Endothelial cell (in vitro differentiated cells): ENCODE measurements at places on chromosomes 1 and 21.

DNA sequence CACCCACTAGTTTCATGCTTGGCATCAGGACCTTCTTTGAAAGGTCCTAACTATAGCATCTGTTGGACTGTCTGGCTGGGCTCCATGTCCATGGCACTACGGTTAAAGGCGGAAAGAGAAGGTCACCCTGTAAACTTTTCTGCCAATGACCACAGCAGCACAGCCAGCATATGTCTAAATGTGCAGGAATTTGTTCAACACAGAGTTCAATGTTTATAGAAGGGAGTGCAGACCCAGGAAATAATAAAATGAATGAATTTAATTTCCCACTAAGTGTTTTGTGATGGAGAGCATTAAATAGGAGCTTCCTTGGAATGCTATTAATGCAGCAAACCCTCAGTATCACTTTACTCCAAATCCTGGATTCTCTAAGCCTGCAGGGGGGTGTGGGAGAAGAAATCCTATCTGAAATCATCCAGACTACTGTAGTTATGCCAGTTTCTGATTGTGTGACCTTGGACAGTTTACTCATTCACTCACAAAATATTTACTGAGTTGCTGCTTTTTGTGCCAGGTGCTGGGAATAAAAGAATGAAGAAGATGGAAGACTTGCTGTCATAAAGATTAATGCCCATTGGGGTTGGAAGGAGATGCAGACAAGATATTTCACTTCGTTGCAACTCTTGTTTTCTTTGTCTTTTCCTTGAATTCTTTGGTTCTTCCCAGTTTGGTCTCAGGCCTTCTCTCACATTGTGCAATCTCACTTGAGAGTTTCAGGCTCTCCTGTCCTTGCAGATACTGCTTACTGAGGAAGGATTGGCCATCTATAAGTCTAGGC lies 195.0 kb downstream of the ROR1 start:
- no peak overlapping the region for H3K27ac ChIP-seq
- no peak for DNase-seq
- no peak overlapping the region for H3K4me3 ChIP-seq
- peaks cover 12% of the 10 kb centered on the region for H3K4me1 ChIP-seq

GRCh38 chr1:29396438-29397255 lies 160.3 kb downstream of the PTPRU start:
- no peak for DNase-seq
- no peaks in the 10 kb centered on the region for H3K36me3 ChIP-seq
- H3K27ac ChIP-seq = no peak overlapping the region
- peaks cover 8% of the 10 kb centered on the region for H3K27me3 ChIP-seq

DNA sequence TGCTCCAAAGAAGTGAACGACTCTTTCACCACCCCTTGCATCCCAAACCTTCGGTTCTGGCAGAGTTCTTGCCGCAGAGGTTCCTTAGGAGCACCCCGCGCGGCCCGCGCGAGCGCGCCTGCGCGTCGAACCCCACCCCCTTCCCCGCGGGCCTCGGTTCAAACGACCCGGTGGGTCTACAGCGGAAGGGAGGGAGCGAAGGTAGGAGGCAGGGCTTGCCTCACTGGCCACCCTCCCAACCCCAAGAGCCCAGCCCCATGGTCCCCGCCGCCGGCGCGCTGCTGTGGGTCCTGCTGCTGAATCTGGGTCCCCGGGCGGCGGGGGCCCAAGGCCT lies at the start of gene C1orf56:
TSS of gene C1orf56 (plus strand) at position 161 of the 334 bp plus-strand sequence. CDS start at position 258, 97 bp downstream.
- H3K4me1 ChIP-seq = no peaks in the 10 kb centered on the region
- H3K27me3 ChIP-seq = peaks cover 4% of the 10 kb centered on the region

- H3K27ac ChIP-seq = no peak overlapping the region
- DNase-seq = no peak
- H3K4me3 ChIP-seq = no peak overlapping the region
- H3K4me1 ChIP-seq = no peaks in the 10 kb centered on the region
These were observed 521.0 kb upstream of the B3GALT2 start for GRCh38 chr1:193707271-193708021.

DNA sequence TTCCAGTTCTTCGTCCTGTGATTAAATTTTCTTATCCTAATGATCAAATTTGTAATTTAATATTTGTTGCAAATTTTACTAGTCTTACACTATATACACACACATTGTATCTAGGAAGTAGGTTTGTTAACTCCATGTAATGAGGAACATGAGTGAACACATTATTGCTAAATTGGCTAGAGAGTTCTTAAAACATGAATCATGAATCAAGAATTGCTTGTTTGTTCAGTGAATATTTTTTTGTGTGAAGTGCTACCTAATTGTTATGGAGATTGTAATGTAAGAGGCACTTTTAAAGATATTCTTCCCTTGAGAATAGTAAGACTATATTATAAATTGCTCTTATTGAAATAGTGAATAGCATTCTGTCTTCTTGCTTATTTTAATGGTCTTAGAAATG lies 4.6 kb downstream of the GPSM2 start:
- H3K4me1 ChIP-seq = peaks cover 8% of the 10 kb centered on the region
- H3K27me3 ChIP-seq = peaks cover 1% of the 10 kb centered on the region
- no peak for DNase-seq
- no peak overlapping the region for H3K4me3 ChIP-seq
- peaks cover 2% of the 10 kb centered on the region for H3K36me3 ChIP-seq

DNA sequence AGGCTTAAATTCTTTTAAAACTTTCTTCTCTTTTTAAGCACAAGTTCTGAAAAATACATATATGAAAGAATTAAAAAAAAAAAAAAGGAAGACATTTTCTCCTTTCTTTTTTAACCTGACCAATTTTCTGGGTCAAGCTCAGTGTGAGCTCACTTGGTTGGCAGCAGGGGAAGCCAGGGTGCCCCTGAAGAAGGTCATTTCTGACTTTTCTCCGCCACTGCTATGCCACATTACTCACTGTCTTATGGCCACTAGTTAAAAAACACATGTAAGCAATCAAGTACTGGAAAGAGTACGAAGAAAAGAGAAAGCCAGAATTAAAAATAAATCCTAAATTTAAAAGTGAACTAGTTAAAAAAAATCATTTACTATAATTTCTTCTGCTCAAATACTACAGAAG lies 275.0 kb downstream of the NEGR1 start:
- H3K27ac ChIP-seq = no peak overlapping the region
- no peaks in the 10 kb centered on the region for H3K36me3 ChIP-seq
- no peak for DNase-seq
- H3K4me1 ChIP-seq = peaks cover 12% of the 10 kb centered on the region
- H3K27me3 ChIP-seq = no peaks in the 10 kb centered on the region

- H3K27me3 ChIP-seq = no peaks in the 10 kb centered on the region
- no peak for DNase-seq
- no peaks in the 10 kb centered on the region for H3K36me3 ChIP-seq
- no peak overlapping the region for H3K4me3 ChIP-seq
- H3K27ac ChIP-seq = no peak overlapping the region
- no peaks in the 10 kb centered on the region for H3K4me1 ChIP-seq
These were observed 18.9 kb downstream of the CR1 start for GRCh38 chr1:207514890-207515289.

DNA sequence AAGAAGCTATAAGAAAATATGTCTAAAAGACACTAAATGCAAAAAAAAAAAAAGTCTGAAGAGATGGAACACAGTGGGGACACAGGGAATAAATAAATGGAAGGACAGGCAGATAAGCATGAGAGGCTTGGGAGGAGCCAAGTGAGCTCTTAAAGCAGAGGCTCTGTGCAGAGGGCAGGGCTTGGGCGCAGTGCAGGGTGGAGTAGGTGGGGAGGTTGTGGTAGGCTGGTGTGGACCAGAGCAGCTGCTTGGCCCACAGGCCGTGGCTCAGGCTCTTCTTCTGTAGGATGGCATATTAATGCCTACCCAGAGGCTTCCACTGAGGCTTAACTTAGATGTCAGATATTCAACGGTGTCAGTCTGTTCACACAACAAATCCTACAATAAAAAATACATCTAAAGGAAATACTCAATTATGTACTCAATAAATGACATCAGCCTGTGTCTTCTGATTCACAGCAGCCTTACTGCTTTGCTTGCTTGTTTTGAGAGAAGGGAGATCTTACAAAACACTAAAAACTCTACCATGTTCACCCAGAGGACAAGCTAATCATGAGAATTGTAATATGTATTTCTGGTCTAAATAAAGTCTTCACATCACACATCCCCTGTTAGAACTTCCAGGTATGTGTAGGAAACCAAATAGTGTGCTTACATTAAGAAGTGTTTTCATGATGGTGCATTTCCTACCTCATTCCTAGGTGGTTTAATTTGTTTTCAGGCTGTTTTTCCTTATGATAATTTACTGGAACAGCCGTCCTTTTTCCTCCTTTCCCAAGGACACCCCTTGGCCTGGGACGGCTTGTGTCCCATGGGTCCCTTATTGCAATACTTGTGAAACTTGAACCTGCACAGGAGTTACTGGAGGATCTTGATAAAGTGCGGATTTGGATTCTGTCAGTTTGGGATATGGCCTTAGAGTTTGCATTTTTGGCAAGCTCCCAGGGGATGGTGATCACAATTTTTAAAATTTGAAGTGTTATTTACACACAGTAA lies 24.9 kb downstream of the DIP2A start:
- no peak overlapping the region for H3K4me3 ChIP-seq
- no peak overlapping the region for H3K27ac ChIP-seq
- peaks cover 8% of the 10 kb centered on the region for H3K36me3 ChIP-seq
- H3K4me1 ChIP-seq = peaks cover 6% of the 10 kb centered on the region
- peaks cover 5% of the 10 kb centered on the region for H3K27me3 ChIP-seq
- no peak for DNase-seq

- H3K36me3 ChIP-seq = no peaks in the 10 kb centered on the region
- H3K27me3 ChIP-seq = peaks cover 5% of the 10 kb centered on the region
- H3K4me1 ChIP-seq = peaks cover 12% of the 10 kb centered on the region
- H3K4me3 ChIP-seq = no peak overlapping the region
These were observed 126.3 kb upstream of the JUN start for GRCh38 chr1:58909914-58910681.

DNA sequence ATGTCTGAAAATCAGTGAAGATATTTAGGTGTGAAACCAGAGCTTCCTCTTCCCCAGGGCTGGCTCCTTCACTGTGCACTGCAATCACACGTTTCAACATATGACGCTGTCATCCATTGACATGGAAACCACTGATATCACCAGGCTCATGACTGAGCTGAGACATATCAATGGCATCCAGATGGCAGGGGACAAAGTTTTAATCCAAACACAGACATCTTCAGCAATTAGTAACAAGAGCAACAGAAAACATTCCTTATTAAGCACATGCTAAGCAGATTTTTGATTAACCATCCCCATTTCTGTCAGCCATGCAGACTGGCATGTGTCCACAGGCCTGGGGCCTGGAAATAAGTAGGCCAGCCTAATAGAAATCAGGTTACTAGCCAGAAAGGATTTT lies 108.0 kb upstream of the ADAR start:
- H3K36me3 ChIP-seq = peaks cover 10% of the 10 kb centered on the region
- H3K4me1 ChIP-seq = peaks cover 38% of the 10 kb centered on the region

DNA sequence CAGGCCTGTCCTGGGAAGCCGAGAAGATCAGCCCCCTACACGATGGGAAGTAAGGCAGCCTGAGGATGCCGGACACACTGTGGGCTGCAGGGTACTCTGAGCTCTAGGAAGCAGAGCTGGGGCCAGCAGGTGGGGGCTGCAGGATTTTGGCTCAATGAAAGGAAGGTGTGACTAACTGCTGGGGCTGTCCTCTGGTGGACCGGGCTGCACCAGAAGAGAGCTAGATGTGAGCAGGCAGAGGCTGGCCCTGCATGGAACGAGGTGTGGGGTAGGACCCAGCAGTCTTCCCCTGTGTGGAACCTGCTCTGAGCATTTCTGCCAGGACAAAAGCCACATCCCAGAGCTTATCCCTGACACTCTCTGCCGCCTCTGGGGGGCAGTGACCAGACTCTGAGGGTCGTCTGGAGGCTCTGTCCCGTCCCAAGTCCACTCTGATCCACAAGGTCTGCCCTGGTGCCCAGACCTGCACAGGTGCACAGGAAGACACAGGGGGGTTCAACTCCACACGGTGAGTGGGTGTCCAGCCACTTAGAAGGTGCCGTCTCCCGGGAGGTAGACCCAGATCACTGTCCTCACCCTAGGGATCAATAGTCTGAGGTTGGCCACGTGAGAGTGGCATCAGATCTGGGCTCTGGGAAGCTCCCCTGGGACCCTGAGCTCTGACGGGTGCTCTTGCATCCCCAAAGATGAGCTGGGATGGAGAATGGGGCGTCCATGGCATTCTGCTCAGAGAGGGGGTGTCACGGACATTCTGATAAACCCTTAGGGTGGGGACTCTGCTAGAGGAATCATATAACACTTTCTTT lies 187.6 kb upstream of the VAMP3 start:
- H3K27ac ChIP-seq = no peak overlapping the region
- no peak for DNase-seq
- H3K36me3 ChIP-seq = no peaks in the 10 kb centered on the region
- no peak overlapping the region for H3K4me3 ChIP-seq
- H3K4me1 ChIP-seq = no peaks in the 10 kb centered on the region

- no peaks in the 10 kb centered on the region for H3K27me3 ChIP-seq
- no peak overlapping the region for H3K27ac ChIP-seq
- H3K4me3 ChIP-seq = no peak overlapping the region
- H3K36me3 ChIP-seq = no peaks in the 10 kb centered on the region
These were observed 498.5 kb downstream of the NUF2 start for GRCh38 chr1:163820226-163820625.

DNA sequence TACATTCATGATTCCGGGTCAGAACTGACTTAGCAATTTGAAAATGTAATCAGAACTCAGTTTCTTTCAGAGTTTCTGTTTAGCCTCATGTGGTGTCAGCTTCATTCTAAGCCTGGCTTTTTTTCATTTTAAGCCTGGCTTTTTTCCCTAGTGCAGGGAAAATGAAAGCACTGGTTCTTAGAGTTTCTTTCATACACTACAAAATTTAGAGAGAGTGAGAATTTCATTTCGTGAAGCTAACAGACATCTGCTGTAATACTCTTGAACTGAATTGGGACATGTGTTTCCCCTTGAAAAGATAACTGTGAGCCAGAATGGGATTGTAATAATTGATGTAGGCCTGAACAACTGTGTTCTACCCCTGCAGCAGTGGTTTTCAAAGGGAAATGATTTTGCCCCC lies 95.3 kb upstream of the KIAA0040 start:
- no peaks in the 10 kb centered on the region for H3K4me1 ChIP-seq
- H3K4me3 ChIP-seq = no peak overlapping the region
- DNase-seq = no peak
- no peaks in the 10 kb centered on the region for H3K27me3 ChIP-seq
- H3K36me3 ChIP-seq = no peaks in the 10 kb centered on the region

- H3K27ac ChIP-seq = no peak overlapping the region
- H3K27me3 ChIP-seq = peaks cover 7% of the 10 kb centered on the region
- H3K4me3 ChIP-seq = no peak overlapping the region
- peaks cover 4% of the 10 kb centered on the region for H3K4me1 ChIP-seq
- H3K36me3 ChIP-seq = no peaks in the 10 kb centered on the region
These were observed 681 bp upstream of the GPR61 start for GRCh38 chr1:109538827-109539555.

GRCh38 chr1:193676996-193677549 lies 490.7 kb upstream of the B3GALT2 start:
- H3K27ac ChIP-seq = no peak overlapping the region
- H3K36me3 ChIP-seq = no peaks in the 10 kb centered on the region
- H3K4me3 ChIP-seq = no peak overlapping the region
